ENCODE measurements at places on chromosomes 5 and 9. TPM values are rescaled to one million over a fixed set of nuclear protein-coding genes. Genes with fewer than 3 reads are reported as not detected.
A peak's percentile ranks its signal among the peaks of the same experiment; 100 is the strongest.

DNA sequence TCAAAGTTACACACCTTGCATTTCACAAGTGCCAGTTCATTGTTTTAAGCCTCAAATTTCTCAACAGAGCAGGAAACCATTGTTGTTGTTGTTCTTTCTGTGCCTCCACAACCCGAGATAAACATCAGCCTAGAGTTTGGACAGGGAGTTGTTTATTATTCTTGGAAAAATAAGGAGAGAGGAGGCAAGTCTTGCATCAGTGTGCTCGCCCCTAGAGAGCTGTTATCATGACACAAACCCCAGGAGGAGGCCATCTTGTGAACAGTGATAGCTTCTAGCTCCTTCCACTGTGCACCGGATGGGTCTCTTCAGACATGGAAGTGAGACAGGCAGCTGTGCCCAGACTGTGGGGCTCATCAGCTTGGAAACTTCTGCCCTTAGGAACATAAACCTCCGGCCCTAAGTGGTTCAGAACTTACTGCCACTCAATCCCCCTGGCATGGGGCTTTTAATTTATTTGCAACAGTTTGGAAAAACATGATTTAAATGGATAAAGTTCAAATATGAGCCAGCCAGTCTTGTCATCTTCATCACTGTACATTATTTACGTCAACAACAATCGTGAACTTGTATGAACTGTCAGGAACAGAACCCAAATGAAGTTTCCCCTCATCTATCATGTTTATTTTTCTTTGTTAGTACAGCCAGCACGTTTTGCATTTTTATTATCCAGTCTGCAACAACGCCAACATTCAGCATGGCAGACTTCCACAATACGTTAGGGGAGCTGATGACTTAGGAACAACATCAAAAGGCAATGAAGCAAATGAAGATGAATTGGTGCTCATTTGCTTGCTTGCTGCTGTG, 181.7 kb upstream of the S1PR3 start:
- no peak for DNase-seq

DNA sequence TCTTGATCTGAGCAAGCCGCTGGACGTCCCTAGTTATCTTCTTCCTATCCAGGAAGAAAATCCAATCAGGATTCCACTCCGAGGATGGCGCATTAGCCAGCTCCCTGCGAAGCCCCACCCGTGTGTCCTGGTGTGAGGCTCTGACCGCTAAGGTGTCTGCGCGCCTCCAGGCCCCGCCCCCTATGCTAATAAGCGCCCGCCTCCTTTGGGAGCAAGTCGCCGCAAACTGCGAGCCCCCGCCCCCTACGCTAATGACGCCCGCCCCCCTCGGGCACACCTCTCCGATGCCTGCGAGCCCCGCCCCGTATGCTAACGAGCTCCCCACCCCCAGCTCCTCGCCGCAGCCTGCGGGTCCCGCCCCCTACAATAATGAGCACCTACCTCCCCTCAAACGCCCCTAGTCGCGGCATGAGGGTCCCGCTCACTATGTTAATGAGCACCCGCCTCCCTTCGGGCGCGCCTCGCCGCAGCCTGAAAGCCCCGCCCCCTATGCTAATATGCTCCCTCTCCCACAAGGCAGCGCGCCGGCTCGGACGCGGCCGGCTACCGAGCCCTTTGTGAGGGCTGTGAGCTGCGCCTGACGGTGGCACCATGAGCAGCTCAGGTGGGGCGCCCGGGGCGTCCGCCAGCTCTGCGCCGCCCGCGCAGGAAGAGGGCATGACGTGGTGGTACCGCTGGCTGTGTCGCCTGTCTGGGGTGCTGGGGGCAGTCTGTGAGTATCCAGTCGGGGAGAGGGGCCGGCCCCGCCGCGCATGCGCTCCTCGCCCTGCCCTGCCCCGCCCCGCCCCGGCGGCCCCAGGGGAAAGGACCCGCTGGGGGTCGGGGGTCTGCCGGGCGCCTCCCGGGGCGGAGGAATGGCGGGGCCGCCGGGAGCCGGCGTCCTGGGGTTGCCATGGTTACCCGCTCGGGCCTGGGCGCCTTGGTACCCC, at the start of gene CACFD1:
Gene CACFD1, plus strand, starts transcription at position 503 of the 929 bp plus-strand sequence. Its CDS starts 89 bp downstream, at position 592.
- peak; percentile 100 for DNase-seq

GRCh38 chr9:6123416-6123815, 92.2 kb upstream of the IL33 start:
- no peak for DNase-seq

DNA sequence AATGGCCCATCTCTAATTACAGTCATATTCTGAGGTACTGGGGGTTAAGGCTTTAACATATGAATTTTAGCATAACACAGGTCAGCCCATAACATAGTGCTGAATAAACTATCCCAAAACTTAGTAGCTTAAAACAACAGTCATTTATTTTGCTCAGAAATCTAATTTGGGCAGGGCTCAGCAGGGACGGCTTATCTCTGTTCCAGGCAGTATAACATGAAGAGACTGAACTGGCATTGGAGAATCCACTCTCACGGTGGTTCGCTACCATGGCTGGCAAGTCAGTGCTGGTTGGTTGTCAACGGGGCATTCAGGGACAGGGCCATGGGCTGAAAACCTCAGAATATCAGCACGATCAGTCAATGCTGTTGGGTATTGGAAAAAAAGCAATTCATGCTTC, 520.8 kb upstream of the DAP start:
- DNase-seq = no peak

GRCh38 chr9:28915202-28915930, 1342.1 kb upstream of the C9orf72 start:
- no peak for DNase-seq

GRCh38 chr5:173884402-173885053, 3.6 kb upstream of the CPEB4 start:
- no peak for DNase-seq

GRCh38 chr9:81599837-81600236, 89.5 kb downstream of the TLE1 start:
- DNase-seq = no peak

DNA sequence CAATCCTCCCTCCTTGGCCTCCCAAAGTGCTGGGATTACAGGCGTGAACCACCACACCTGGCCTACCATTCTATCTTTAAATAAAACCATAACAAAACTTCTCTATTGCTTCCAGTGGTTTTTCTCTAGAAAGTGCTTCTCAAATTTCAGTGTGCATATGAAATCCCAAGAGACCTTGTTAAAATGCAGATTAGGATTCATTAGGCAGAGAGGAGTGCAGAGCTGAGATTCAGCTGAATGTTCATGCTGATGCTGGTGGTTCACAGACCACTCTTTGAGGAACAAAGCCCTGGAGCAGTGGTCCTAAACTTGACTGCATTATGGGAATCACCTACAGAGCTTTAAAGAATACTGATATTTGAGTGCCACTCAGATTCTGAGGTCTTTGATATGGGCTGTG, 28.2 kb downstream of the CARD6 start:
- DNase-seq = no peak

- DNase-seq = no peak
Measured at GRCh38 chr5:174737330-174737729, 12.9 kb downstream of the MSX2 start.

- DNase-seq = no peak
Measured at GRCh38 chr9:137382444-137383080, 40.4 kb downstream of the EXD3 start.

GRCh38 chr5:90475436-90475980, 844 bp downstream of the POLR3G start:
- DNase-seq = no peak

- peak; percentile 92 for DNase-seq
Measured at GRCh38 chr9:135500525-135501260, at the start of gene MRPS2. TSS of gene MRPS2 (plus strand) at chr9:135500682. CDS start at chr9:135500711, 29 bp downstream.

- no peak for DNase-seq
Measured at GRCh38 chr9:135039266-135039870, 48.1 kb upstream of the OLFM1 start.

GRCh38 chr5:115530426-115530825, 14.1 kb downstream of the FEM1C start:
- DNase-seq = no peak

Gene NME5
- total RNA-seq = 14.7 TPM

Gene PCDHGA1
- 5.2 TPM for total RNA-seq

Gene SPATA31C1
- total RNA-seq = not detected

Gene HTR4
- total RNA-seq = 0.54 TPM

Gene CLPTM1L
- 60.9 TPM for total RNA-seq

Gene PCDHB11
- 12.2 TPM for total RNA-seq

Gene MYOZ3
- total RNA-seq = 1.8 TPM

Gene NDUFAF2
- 8.2 TPM for total RNA-seq

Gene CARD6
- 0.82 TPM for total RNA-seq
